ENCODE measurements at places on chromosomes 1 and 21.

DNA sequence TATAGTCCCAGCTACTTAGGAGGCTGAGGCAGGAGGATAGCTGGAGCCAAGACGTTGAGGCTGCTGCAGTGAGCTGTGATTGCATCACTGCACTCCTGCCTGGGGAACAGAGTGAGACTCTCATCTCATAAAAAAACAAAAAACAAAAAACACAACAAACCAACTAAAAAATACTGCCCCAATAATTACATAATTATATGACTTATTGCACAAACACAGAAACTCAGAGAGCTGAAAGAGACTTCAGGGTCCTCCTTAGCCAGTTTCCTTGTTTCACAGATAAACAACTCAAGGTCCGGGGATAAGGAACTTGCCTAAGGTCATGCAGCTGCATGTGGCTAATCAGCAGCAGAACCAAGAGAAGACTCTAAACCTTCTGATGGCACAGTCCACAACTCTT is 11.9 kb downstream of the EXTL2 start:
- no peak for DNase-seq

DNA sequence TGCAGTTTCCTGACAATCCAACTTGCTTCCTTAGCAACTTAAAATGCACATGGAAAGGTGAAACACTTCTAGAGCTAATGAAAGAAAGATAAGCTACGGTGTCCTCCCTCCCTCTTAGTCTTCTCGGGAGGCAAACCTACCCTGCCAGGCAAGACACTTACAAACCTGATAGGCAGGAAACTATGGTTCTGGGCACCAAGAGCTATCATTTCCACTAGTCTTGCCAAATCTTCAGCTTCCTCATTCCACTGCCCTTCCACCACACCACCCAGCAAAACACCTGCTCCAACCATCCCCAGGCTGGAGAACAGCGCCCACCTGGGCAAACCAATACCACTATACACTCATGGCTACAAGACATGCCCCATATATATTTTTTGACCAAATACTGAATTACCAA is 15.2 kb downstream of the NDC1 start:
- no peak for DNase-seq

DNA sequence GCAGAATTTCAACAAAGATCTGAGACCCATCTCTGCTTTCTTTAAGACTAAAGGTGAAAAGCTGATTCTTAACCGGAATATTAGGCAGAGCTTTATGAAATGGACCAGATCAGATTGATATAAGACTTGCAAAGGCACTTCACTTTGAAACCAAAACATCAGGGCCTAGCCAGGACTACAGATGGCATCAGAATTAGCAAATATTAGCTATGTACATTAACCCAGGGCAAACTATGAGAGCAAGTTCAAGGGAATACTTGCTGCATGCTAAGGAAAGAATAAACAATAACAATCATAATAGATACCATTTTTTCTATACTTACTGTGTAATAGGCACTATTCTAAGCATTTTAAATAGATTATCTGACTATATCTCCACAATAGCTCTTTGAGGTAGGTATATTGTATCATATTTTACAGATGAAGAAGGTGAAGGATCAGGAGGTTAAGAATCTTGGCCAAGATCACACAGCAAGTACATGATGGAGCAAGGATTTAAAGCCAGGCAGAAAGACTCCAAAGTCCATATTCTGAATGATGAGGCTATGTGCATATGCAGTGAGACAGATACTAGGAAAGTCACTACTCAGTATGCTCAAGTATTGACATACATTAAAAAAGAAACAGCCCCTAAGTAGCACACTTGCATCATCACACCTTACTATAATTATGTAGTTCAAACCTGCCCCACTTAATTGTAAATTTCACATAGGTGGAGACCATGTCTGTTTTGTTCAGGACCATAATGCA is 209.3 kb upstream of the PKN2 start:
- no peak for DNase-seq

- DNase-seq: no peak
Observed at GRCh38 chr1:43068911-43069310, 103.2 kb downstream of the EBNA1BP2 start.

DNA sequence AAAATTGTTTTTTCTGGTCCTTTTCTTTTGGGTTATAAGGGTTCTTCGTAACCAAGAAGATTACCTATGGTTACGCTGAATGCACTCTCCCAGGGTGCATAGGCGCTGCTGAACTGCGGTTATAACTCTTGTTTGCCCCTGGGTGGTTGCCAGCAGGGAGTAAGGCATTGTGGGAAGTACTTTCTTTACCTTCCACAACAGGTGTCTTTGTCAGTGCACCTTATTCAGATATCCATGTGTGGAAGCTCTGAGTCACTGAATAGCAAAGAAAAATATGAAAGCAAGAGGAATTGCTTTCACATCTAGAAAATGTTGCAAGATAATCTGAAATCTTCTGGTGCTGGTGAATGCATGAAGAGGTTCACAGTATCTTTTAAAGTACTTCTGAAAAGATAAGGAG is 124.4 kb upstream of the CACYBP start:
- no peak for DNase-seq

DNA sequence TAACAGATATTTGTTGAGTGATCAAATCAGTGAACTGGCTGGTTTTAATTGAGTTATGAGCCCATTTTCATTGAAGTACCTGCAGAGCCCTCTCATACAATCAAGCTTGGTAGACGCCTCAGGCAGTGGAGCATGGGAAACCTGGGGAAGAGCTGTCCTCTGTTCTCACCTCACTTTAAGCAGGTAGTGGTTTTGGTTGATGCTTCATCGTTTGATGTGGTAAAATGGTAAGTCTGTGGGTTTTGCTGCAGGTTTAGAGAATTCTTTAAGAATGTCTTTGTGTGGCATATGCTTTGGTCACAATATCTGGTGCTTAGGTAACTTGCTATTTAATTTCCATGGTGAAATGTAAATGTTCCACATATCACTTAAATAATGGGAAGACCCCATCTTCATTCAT is 10.0 kb downstream of the LAMC1 start:
- no peak for DNase-seq

GRCh38 chr1:115717541-115717940 is 51.0 kb downstream of the CASQ2 start:
- peak; percentile 7 for DNase-seq

DNA sequence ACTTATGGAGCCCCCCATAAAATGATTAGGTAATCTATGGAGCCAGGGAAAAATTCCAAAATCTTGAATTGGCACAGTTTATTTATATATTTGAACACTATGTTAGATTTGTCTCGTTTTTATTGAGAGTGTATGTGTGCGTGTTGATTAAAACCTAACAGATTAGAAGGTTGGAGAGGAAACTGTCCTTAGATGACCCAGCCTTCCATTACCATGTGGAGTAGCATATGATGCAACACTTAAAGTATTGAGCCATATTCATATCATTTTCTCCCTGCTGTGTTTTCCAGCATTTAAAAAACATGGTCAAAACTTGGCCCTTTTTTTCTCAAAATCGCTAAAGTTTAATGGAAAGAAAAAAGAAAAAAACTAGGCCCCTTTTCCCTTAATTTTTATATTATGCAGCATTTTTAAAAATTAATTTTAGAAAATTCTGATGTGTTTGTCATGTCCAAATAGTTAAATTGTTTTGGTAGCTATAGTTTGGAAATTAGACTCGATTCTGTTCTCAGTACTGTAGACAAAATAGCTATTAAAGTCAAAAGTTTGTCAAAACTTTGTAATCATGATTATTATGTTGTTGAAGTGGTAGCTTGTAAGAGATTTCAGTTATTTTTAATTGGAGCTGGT is 2.3 kb downstream of the LRRC8D start:
- no peak for DNase-seq

- no peak for DNase-seq
Observed at GRCh38 chr1:113109908-113110554, 37.0 kb downstream of the LRIG2 start.

- DNase-seq: no peak
Observed at GRCh38 chr1:81129366-81129765, 671.4 kb upstream of the ADGRL2 start.

DNA sequence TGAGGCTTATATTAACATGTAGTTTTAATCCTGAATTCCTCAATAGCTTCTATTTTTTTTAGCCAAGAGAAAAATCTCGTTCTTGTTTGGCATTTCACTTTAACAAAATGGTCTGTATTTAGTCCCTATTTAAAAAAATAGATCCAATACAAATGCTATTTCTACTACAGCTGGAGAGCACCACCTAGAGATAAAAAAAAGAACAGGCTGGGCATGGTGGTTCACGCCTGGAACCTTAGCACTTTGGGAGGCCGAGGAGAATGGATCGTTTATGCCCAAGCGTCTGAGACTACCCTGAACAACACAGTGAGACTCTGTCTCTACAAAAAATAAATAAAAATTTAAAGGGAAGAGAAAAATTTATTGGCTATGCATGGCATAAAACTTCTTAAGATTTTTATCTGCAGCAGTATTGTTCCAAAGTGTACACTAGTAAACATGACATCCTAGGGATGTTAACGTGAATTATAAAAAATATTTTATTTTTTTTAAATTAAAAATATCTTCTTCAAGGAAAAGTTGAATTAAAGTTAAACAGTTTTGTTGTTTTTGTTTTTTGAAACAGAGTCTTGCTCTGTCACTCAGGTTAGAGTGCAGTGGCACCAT is 4.4 kb downstream of the ST7L start:
- DNase-seq: peak; percentile 9

GRCh38 chr1:25711555-25712298 is 88.3 kb upstream of the SELENON start:
- DNase-seq: no peak

- no peak for DNase-seq
Observed at GRCh38 chr1:62185677-62186076, 9.0 kb upstream of the L1TD1 start.

GRCh38 chr1:111274653-111275052 is 16.0 kb upstream of the CHIA start:
- no peak for DNase-seq

DNA sequence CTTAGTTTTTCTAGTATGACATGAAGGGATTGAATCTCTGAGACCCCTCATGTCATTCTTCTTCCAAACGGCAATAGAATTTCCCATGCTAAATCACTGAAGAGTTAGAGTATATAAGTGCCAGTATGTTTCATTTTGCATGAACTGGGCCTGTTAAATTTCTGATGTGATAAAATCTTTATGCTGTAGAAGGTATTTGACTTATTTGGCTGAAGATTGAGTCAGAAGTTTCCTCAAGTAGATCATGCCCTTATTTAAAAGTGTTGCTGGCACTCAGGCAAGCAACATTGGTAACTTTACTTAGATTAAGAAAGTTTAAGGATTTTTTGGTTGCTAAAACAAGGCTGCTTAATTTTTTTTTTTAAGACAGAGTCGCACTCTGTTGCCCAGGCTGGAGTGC is 13.3 kb downstream of the ATF6 start:
- no peak for DNase-seq

DNA sequence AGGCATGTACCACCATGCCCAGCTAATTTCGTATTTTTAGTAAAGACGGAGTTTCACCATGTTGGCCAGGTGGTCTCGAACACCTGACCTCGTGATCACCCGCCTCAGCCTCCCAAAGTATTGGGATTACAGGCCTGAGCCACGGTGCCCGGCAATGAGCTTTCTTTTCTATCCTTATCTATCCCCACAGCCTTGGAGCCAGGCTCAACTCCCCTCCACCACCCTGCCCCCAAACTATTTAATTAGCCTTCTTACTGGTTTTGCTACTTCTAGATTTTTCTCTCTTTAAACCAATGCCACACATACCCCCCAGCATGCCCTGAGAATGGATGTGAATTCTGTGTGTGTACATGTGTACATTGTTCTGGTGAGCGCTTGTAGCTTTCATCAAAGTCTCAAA is 5.7 kb upstream of the VANGL2 start:
- DNase-seq: no peak

DNA sequence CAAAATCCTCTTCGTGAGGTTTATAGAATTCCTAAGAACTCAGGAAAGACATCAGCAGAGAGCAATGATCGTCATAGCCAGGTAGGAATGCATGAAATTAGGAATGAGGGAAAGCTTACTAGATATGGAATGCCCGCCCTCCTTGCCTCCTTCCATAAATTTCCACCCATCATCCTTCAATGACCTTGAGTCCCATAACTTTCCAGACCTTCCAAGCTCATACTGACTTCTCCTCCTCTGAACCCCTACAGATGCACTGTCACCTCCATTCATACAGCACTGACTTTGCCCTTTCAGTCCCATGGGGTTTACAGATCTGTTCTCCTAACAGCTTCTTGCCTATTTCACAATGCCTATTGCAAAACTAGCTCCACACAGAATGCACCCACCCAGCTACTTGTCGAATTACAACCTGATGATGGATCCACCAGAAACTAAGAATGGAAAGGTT is 23.8 kb upstream of the PPP1R15B start:
- no peak for DNase-seq

DNA sequence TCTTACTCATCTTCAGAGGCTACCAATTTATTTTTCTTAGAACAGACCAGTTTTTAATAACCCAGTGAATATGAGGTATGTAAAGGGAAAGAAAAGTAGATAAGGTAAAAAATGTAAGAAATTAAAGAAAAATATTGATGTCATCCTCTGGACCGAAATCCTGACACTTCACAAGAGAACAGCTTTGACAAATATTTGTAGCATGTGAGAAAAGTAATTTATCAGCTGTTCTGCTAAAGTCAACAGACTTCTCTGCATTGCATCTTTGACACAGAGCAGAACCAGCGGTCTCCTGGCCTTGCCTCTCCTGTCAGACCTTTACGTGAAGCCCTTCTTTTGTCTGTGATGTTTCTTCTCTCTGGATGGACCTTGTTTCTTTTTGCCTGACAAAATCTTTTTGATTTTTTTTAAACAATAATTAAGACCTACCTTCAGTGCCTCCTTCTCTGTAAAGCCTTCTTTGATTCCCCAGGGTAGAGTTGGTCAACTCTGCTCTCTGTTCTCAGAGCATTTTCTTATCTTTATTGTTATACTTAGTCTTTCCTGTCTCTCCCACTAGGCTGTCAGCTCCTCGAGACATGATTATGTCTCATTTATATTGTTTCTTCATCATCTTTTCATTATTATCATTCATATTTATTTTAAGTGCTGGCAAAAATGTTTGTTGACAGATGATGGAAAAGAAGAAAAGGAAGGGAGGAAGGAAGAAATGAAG is 35.4 kb downstream of the RGS4 start:
- DNase-seq: no peak

GRCh38 chr1:163085904-163086268 is 16.7 kb downstream of the RGS4 start:
- no peak for DNase-seq

DNA sequence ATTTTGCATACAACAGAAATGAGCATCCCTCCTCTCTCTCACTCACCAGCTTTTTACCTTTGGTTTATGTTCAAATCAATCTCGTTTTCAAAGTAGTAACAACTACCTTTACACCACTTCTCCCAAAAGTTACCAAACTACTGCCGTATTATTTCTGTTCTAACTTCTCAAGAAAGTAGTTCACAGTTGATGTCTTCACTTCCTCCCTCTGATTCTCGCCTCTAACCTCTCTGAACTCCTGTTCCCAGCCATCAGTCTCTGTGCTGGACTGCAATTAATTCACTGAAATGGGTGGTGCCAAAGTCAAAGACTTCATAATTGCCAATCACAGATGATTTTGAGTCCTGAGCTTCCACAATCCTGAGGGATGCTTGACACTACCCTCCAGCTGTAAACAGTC is 54.0 kb downstream of the ZNF281 start:
- DNase-seq: no peak

GRCh38 chr1:33167650-33168447 is 14.0 kb downstream of the TRIM62 start:
- DNase-seq: no peak

Data from NCI-H446 (cell line).